ENCODE measurements at places on chromosomes 3 and 15.

- DNase-seq, result no peak
Observed at GRCh38 chr15:93566762-93567161, 477.8 kb upstream of the RGMA start.

DNA sequence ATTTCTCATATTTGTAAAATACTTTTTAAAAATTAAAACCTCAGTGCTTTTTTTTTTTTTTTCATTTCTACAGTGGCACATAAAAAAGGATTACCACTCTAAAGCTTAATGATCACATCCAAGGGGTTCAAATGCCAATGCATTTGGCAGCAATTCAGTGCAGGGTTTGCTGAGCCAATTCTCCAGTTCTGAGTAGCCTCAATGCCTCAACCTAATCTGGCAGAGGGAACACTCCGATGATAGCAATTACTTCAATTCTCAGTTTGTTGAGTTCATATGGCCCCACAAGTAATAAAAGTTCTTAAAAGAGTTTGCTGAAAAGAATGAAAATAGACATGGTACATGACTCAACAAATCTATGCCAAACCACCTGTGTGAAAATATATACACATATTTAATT is 79.3 kb upstream of the RBMS3 start:
- no peak for DNase-seq

DNA sequence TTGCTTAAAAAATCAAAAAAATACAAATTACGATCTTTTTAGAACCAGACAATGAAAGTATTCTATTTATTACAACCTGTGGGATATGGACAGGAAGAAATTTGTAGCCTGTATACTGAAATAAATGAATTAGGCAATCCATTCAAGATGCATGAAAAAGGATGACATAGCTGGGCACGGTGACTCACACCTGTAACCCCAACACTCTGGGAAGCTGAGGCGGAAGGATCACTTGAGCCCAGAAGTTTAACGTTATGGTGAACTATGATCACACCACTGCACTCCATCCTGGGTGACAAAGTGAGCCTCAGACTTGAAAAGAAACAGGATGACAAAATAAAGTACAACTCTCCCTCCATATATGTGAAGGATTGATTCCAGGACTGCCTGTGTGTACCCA is 74.1 kb downstream of the MSL2 start:
- DNase-seq, result no peak

GRCh38 chr3:130916507-130917167 is 22.8 kb downstream of the ATP2C1 start:
- no peak for DNase-seq

Data from activated T-helper 1 cell treated with anti-CD3 and anti-CD28 coated beads, Interleukin-2, amount 50 U/mL, for 16 hours (primary cell).